Lung (tissue), 17 donors: ENCODE measurements at places on chromosomes 2 and 18. TPM values are rescaled to one million over a fixed set of nuclear protein-coding genes. Genes with fewer than 3 reads are reported as not detected.

- DNase-seq, result no peak
These were observed 337.6 kb upstream of the FIGN start for GRCh38 chr2:164073101-164074074.

DNA sequence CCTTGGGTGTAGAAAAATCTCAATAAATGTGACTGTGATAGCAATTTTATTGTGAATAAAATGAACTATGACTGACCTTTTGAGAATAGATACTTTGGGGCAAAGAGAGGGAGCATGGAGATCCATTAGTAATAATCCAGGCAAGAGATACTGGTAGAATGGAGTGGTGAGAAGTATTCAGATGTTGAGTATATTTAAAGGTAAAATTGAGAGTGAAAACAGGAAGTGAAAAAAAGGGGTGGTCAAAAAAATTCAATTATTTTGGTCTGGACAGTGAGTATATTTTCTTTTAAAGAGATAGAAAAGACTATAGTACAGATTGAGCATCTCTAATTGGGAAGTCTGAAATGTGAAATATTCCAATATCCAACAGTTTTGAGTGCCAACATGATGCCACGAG is 1515.6 kb upstream of the NXPH2 start:
- no peak for DNase-seq

GRCh38 chr2:55213822-55214221 is 18.3 kb downstream of the CLHC1 start:
- DNase-seq, result no peak

The ARHGAP28 gene
- polyA plus RNA-seq, result 1.7 TPM

The LRRTM4 gene
- polyA plus RNA-seq, result 0.08 TPM

- no peak for DNase-seq
These were observed 13.0 kb downstream of the SCYGR4 start for GRCh38 chr2:227630322-227630721.

DNA sequence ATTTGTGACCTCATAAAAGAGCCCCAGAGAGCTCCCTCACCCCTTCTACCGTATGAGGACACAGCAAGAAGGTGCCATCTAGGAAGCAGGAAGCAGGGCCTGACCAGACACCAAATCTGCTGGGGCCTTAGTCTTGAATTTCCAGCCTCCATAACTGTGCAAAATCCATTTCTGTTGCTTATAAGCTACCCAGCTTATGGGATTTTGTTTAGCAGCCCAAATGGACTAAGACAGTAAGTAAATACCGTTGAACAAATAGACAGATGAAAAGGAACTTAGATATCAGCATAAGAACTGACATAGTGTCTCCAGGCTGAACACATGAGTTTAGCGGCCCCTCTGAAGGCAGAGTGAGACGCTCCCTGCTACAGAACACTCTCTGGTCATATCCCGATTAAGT is 130.9 kb downstream of the UXS1 start:
- DNase-seq, result no peak

The ZNF396 gene
- 2.4 TPM for polyA plus RNA-seq

DNA sequence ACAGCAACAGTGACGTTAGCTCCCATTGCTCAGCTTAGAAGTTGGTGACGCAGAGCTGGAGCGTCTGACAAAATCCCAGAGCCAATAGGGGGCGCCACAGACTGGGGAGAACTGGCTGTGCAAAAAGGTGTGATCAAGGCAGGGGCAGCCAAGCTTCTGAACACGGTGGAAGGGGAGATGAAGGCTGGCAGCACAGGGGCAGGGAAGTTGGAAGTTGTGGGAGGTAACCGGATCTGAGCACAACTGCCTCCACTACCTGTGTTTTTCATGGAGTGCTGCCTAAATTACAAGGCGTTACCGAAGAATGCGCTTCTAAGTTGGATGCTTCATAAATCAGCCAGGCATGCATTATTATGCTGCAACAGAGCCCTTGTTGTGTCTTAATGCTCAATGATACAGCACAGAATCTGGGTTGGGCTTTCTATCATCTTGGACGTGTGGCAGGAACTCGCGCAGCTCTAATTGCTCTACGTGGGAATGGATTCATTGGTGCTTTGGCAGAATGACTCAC is 370.0 kb downstream of the SLC4A3 start:
- DNase-seq, result peak; percentile 41

GRCh38 chr2:40343902-40344301 is 108.0 kb downstream of the SLC8A1 start:
- no peak for DNase-seq

The AFF3 gene
- 4.2 TPM for polyA plus RNA-seq

The PROKR1 gene
- polyA plus RNA-seq, result not detected

The POTEC gene
- polyA plus RNA-seq, result not detected

DNA sequence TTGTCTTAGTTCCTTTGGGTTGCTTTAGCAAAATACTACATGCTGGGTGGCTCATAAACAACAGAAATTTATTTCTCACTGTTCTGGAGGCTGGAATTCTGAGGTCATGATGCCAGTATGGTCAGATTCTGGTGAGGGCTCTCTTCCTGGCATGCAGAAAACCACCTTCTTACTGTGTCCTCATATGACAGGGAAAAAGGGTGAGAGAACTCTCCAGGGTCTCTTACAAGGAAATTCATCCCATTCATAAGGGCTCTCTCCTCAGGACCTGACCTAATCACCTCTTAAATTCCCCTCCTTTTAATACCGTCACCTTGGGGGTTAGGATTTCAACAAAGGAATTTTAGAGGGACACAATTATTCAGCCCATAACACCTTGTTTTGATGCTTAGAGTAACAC is 243.1 kb upstream of the TNP1 start:
- DNase-seq, result no peak

GRCh38 chr2:109457794-109458193 is 156.0 kb downstream of the SEPTIN10 start:
- no peak for DNase-seq

The SCN7A gene
- polyA plus RNA-seq, result 6.1 TPM

The MGAT4A gene
- 16.1 TPM for polyA plus RNA-seq

GRCh38 chr18:23738575-23738974 is 49.3 kb downstream of the LAMA3 start:
- no peak for DNase-seq

DNA sequence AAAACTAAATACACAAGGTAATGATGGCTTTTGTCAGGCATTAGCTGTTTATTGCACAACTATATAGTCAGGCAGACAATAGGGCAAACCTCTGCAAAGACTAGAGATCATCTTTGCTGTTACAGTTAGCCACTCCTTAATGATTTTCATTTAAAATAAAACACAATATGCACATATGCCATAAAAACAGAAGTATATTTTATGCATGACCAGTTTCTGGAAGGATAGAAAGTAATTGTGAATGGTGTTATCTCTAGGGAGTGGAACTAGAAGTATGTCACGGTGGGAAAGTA is 102.0 kb downstream of the CHN1 start:
- DNase-seq, result peak; percentile 39

GRCh38 chr2:16049406-16049805 is 109.1 kb downstream of the MYCN start:
- DNase-seq, result no peak

DNA sequence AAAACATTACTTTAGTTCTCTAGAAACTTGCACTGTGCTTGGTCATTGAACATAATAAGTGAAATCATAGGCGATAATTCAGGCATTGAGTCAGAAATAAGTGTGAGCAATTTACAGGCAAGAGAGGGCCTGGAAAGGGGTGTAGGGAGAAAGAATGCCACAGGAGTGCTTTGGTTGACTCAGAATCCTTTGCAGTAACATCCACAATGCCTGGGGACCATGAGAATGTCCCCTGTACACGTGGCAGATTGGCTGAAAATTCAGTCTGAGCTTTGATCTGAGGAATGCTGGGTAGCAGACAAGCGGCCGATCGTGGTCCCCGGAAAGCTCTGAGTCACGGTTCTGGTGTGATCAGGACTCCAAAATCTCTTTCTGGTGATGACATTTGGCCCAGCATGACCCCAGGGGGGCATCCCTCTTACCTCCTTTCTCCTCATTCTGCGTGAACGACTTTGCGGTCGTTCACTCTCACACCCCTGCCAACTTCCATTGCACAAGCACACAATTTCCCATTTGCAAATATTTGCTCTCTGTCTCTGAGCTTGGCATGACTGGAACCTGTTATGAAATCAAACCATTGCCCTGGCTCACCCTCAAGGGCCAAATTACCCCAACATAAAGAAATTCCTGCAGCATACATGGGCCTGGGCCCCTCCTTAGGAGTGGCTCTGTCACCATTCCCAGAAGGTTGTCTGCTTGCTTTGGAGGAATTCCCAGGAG is 305.0 kb upstream of the EPAS1 start:
- DNase-seq, result peak; percentile 53

The IL36A gene
- polyA plus RNA-seq, result not detected

GRCh38 chr2:98478907-98479306 is 34.2 kb downstream of the INPP4A start:
- DNase-seq, result no peak

DNA sequence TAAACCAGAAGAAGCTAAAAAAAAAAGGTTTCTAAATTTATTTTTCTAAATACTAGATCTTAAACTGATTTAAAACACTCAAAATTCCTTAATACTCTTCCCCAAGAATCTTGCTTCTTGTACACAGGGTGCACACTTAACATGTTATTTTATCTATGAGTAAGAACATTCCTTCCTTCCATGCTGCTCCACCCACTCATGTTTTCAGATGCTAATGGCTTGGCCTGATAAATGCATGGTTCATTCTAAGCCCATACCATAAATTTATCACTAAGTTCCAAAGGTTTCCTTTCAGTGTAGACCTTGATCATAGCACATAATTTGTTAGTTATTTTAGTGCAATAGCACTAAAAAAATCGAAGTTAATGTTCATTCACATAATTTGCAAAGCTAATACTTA is 8.1 kb downstream of the FBXO48 start:
- DNase-seq, result no peak

DNA sequence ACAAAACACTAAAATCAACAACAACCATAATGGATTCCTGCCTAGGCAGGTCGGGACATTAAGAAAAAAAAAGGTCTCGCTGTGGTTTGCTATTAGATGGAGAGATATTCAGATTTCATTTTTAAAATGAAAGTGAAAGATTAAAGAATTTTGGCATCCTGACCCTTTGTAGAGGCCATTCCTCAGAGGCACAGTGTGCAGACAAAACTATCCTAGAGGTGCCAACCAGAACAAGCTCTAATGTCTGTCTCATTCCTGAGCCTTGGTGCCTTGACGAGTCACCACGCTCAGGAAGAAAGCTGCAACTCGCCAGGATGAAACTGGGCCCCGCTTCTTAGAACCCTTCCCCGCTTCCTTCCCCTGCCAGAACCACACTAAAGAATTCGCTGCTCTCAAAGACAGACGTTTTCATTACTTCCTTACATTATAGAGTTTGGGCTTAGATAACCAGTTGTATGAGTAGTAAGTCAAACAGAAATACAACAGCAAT is 156.0 kb downstream of the TGIF1 start:
- peak; percentile 72 for DNase-seq

- peak; percentile 29 for DNase-seq
These were observed 1487.0 kb downstream of the LRP1B start for GRCh38 chr2:140643761-140644187.

The MYL1 gene
- polyA plus RNA-seq, result not detected
